ENCODE measurements at places on chromosomes 6 and 20.

DNA sequence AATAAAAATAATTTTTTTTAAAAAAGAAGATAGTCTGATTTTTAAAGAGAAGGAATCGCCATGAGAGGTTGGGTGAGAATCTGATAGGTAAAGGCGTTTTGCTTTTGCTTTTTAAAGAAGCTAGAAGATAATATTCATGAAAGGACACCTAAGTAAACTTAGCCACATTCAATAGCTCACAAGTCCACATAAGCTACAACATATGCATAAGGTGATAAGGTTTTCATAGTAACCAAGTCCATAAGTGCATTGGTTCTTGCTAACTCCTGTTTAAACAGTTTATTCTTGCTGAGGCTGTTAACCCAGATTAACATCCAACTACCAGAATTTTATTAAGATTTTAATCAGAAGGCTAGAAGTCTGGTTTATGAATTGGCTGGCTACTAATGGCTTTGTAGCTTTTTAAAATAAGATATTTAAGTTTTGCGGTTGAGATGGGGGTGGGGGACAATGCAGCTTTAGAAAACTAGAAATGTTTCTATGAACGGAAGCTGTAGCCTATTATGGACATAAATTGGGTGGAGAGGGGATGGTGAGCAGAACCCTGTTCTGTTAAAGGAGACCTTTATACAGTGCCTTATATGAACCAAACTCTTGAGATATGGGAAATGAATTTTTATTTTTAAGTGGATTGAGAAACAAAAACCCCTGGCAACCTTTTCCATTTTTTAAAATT lies 235.1 kb downstream of the ZFAND3 start:
- DNase-seq, result no peak

DNA sequence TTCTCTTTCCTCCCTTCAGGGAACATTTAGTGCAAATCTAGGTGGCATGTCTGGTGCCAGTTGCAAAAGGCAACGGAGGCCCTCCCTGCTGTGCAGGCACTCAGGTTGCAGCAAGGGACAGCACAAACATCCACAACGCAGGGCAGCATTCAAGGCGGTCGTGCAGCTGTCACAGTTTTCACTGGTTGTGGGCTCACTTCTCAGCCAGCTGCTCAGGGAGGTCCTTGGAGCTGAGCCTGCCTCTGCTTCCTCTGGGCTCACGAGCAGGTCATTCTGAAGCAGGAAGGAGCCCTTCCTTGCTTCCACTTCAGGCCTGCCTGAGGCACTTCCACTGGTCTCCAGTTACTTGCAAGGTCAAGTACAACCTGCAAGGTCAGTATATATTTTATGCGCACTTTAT lies 3.8 kb upstream of the NPEPL1 start:
- no peak for DNase-seq

GRCh38 chr6:13538084-13538483 lies 36.3 kb upstream of the SIRT5 start:
- DNase-seq, result no peak

DNA sequence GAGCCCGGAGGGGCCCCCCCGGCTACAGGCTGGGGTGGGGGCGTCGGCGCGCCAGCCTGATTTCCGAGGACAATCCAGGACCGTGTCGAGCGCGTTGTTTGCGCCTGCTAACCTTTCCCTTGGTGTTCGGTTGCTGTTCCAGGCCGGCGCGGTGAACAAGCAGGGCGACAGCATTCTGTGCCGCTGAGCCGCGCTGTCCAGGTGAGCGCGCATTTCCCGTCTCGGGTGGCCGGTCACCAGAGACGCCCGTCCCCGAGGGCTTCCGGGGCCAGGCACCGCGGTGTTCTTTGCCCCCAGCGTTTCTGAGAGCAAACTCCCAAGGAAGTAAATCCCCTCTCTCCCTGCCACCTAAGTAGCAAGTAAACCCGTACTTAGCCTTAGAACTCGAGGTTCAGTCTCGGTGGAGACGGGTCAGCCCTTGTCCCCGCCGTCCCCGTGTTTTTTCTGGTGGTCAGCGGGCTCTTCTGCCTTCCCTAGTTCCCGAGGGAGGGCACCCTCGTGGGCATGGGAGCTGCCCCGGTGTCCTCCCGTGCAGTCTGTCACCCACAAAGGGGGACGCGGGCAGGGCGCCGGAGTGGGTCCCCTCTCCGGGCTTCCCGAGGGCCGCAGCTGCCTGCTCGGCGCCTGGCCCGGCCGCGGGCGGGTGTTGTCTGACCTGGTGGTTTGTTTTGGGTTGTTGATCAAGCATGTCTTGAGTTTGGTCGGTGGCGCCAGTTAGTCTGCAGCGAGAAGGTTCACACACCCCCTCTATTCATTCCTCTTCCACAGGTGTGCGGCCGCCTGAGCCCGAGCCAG lies 1.5 kb downstream of the ID4 start:
- peak; percentile 38 for DNase-seq

DNA sequence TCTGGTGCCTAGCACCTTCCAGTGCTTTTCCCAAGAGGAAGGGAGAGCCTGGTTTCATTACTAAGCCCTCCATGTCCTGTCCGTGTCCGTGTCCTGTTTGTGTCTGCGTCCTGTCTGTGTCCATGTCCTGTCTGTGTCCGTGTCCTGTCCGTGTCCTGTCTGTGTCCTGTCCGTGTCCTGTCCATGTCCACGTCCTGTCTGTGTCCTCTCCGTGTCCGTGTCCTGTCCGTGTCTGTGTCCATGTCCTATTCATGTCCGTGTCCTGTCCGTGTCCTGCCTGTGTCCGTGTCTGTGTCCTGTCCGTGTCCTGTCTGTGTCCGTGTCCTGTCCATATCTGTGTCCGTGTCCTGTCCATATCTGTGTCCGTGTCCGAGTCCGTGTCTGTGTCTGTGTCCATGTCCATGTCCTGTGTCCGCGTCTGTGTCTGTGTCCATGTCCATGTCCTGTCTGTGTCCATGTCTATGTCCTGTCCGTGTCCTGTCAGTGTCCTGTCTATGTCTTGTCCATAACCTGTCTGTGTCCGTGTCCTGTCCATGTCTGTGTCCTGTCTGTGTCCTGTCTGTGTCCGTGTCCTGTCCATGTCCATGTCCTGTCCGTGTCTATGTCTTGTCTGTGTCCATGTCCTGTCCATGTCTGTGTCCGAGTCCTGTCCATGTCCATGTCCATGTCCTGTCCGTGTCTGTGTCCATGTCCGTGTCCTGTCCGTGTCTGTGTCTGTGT lies 54.4 kb upstream of the BHLHE23 start:
- no peak for DNase-seq

GRCh38 chr20:54208548-54209176 lies 775 bp downstream of the PFDN4 start:
- DNase-seq, result no peak
